CD8-positive, alpha-beta memory T cell (primary cell): ENCODE measurements at places on chromosomes 5 and 9.
A peak's percentile ranks its signal among the peaks of the same experiment; 100 is the strongest.

DNA sequence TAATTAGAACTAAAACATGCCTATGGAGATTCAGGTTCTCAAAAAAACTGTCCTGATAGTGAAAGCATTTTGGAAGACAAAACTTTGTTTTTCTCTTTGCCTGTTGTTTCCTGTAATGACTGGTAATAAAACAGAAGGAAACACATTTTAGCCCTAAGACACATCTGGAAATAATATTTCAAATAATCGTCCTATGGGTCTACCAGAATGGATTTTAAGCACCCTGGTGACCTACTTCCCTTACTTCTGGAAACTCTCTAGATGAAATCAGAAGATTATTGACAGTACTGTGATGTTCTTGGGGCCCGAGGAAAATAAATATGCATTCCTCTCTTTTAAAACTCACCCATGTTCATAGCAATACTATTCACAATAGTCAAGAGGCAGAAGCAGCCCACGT, 110.1 kb upstream of the TLE4 start:
- no peak overlapping the region for H3K4me3 ChIP-seq
- no peaks in the 10 kb centered on the region for H3K36me3 ChIP-seq
- H3K27me3 ChIP-seq: no peaks in the 10 kb centered on the region

- H3K27me3 ChIP-seq: no peaks in the 10 kb centered on the region
- DNase-seq: no peak
- H3K27ac ChIP-seq: no peak overlapping the region
- peaks cover 29% of the 10 kb centered on the region for H3K4me1 ChIP-seq
- no peaks in the 10 kb centered on the region for H3K36me3 ChIP-seq
Observed at GRCh38 chr9:78115073-78115472, 83.5 kb upstream of the GNAQ start.

- no peaks in the 10 kb centered on the region for H3K36me3 ChIP-seq
- no peaks in the 10 kb centered on the region for H3K4me1 ChIP-seq
- H3K27me3 ChIP-seq: no peaks in the 10 kb centered on the region
- no peak overlapping the region for H3K4me3 ChIP-seq
- DNase-seq: no peak
Observed at GRCh38 chr9:130212543-130213297, 40.5 kb downstream of the NCS1 start.

- no peak overlapping the region for H3K27ac ChIP-seq
- H3K36me3 ChIP-seq: no peaks in the 10 kb centered on the region
- no peak for DNase-seq
Observed at GRCh38 chr5:92594031-92594430, 987.0 kb downstream of the NR2F1-AS1 start.

DNA sequence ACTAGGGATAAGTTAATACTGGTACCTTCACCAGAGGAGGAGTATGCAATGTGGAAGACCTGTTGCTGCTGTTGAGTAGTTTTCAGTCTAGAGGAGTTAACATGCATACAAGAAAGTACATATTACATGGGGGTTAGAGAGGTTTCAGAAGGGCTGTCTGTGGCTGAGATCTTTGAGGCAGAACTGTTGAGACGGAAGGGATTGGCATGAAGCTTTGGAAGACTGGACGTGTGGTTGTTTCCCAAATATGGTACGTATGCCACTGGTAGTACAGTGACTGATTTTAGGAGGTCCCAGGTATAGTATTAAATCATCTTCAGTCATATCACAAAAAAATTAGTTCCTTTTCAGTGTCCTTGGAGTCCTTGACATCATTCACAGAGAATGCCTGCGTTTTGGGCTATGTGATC, 17.6 kb downstream of the TNFAIP8 start:
- no peak overlapping the region for H3K27ac ChIP-seq
- H3K36me3 ChIP-seq: no peaks in the 10 kb centered on the region
- no peak overlapping the region for H3K4me3 ChIP-seq
- DNase-seq: no peak
- no peaks in the 10 kb centered on the region for H3K27me3 ChIP-seq

- no peaks in the 10 kb centered on the region for H3K27me3 ChIP-seq
- H3K4me1 ChIP-seq: peaks cover 42% of the 10 kb centered on the region
Observed at GRCh38 chr9:136104916-136105315, 9.8 kb upstream of the NACC2 start.

- no peak for DNase-seq
- peaks cover 98% of the 10 kb centered on the region for H3K4me1 ChIP-seq
- H3K27me3 ChIP-seq: no peaks in the 10 kb centered on the region
- H3K36me3 ChIP-seq: peaks cover 16% of the 10 kb centered on the region
- no peak overlapping the region for H3K4me3 ChIP-seq
- peak overlapping the region; percentile 44 for H3K27ac ChIP-seq
Observed at GRCh38 chr9:89442981-89443814, 54.7 kb downstream of the SEMA4D start.

GRCh38 chr9:129109537-129109903, 1.1 kb downstream of the CRAT start:
- H3K27me3 ChIP-seq: no peaks in the 10 kb centered on the region
- no peak for DNase-seq
- H3K4me3 ChIP-seq: no peak overlapping the region
- no peaks in the 10 kb centered on the region for H3K36me3 ChIP-seq
- H3K27ac ChIP-seq: no peak overlapping the region

DNA sequence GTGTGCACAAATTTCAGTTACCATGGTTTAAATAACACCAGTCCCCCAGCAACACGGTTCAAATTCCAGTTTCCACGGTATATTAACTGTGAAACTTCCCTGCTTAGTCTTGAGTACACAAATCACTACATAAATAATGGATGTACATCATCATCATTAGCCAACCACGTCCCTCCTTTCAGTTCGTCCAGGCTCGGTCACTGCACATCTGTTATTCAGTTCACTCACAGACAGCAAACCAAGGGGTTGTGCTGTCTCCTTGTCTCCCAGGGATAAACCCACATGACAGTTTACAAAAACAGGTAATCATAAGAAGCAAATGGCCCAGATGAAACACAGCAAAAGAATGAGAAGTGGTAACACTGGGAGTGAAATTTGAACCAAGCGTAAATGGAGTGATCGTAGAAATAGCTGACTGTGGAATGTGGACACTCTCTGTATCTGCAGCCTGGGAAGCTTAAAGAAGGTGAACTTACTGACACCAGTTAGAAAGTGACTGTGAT, 61.0 kb upstream of the RAD23B start:
- no peak overlapping the region for H3K27ac ChIP-seq
- DNase-seq: no peak
- H3K4me1 ChIP-seq: no peaks in the 10 kb centered on the region
- H3K36me3 ChIP-seq: no peaks in the 10 kb centered on the region

- no peaks in the 10 kb centered on the region for H3K4me1 ChIP-seq
- DNase-seq: no peak
- no peaks in the 10 kb centered on the region for H3K27me3 ChIP-seq
- H3K36me3 ChIP-seq: no peaks in the 10 kb centered on the region
Observed at GRCh38 chr9:34540827-34541226, 18.0 kb upstream of the ENHO start.

GRCh38 chr9:119368681-119369581, at the start of gene BRINP1:
Gene BRINP1, minus strand, starts transcription at chr9:119369435. Its CDS starts 56,080 bp downstream, at chr9:119313355.
- H3K27ac ChIP-seq: no peak within 1 kb of the TSS
- no peaks in the 10 kb centered on the region for H3K36me3 ChIP-seq
- H3K4me3 ChIP-seq: no peak within 1 kb of the TSS
- no peak for DNase-seq

- no peak for DNase-seq
- no peak overlapping the region for H3K27ac ChIP-seq
- no peaks in the 10 kb centered on the region for H3K27me3 ChIP-seq
- H3K4me3 ChIP-seq: no peak overlapping the region
- H3K4me1 ChIP-seq: no peaks in the 10 kb centered on the region
Observed at GRCh38 chr5:177096162-177097015, 9.7 kb downstream of the FGFR4 start.

- H3K36me3 ChIP-seq: no peaks in the 10 kb centered on the region
- no peaks in the 10 kb centered on the region for H3K27me3 ChIP-seq
- H3K27ac ChIP-seq: peak overlapping the region; percentile 69
- H3K4me1 ChIP-seq: peaks cover 15% of the 10 kb centered on the region
- H3K4me3 ChIP-seq: no peak overlapping the region
- no peak for DNase-seq
Observed at GRCh38 chr5:177494346-177495195, 2.8 kb downstream of the PDLIM7 start.

DNA sequence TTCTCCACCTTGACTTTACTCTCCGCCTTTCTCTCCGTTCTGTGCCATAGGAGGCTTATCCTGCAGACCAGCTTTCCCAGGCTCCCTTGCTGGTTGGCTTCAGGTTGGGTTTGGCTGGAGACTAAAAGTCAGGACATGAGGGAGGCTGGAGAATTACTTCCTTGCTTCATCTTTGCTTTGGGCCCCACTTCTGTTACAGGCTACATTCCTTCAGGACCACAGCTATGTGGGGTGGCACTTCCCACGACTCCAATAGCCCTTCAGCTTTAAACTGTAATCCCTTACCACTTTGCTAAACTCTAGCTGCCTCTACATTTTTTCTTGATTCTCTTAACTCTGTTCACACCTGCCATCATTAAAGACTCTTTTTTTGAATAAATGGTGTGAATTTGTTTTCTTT, 186.7 kb upstream of the NR4A3 start:
- H3K36me3 ChIP-seq: no peaks in the 10 kb centered on the region
- no peak overlapping the region for H3K4me3 ChIP-seq
- H3K4me1 ChIP-seq: no peaks in the 10 kb centered on the region
- no peaks in the 10 kb centered on the region for H3K27me3 ChIP-seq
- DNase-seq: no peak

DNA sequence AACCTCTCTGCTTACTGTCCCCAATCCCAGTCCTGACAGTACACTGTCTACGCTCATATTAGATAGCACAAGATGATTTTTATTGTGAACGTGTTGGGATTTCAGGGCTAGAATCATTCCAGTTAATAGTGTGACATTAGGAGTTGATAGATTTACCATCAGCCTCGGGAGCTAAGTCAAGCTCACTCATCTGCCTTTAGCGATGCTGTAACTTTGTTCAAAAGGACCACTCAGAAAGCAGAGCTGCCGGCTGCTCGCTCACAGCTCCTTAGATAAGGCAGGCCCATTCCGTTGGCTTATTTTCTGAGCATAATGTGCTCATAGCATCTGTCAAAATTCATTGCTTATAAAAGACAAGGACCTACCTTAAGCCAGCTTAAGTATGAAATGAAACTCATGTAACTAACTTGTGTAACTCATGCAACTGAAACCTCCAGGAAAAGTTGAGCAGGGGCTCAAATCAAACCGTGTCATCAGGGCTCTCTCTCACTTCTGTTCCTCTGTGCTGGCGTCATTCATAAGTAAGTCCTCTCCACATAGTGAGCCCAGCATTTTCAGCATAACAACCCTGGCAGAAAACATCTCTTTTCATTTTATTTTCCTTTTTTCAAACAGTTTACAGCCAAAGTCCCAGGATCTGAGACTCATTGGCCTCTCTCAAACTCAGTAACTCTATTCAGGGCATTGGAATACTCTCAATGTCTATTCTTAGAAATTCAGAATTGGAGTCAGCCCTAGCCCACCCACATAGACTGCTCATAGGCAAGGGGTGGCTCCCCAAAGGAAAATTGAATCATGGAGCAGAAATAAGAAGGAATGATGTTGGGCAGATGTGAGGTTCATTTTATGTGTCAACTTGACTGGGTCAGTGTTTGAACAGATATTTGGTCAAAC, 208.8 kb downstream of the MAN2A1 start:
- no peak overlapping the region for H3K27ac ChIP-seq
- no peaks in the 10 kb centered on the region for H3K4me1 ChIP-seq
- no peak overlapping the region for H3K4me3 ChIP-seq
- no peaks in the 10 kb centered on the region for H3K36me3 ChIP-seq
- no peaks in the 10 kb centered on the region for H3K27me3 ChIP-seq

- no peaks in the 10 kb centered on the region for H3K27me3 ChIP-seq
- no peak overlapping the region for H3K27ac ChIP-seq
- H3K4me3 ChIP-seq: no peak overlapping the region
- DNase-seq: no peak
- H3K4me1 ChIP-seq: peaks cover 6% of the 10 kb centered on the region
- H3K36me3 ChIP-seq: no peaks in the 10 kb centered on the region
Observed at GRCh38 chr9:93587651-93588347, 11.4 kb downstream of the PHF2 start.

DNA sequence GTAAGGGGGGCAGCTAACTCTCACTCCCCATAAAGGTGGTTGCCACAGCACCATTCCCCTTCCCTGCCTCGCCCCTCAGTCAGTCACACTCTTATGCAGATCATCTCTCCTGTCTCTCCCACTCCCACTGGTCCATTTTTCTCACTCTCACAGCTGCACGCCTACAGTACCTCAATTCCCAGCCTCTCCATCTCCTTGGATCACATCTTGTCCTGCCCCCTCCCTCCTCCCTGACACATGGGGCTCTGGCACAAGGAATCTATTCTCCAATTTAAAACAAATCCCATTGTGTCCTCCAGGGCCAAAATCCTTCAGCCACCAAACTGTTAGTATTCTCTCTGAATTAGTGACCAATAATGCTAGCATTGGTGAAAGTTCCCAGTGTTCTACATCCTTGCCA, 114.4 kb downstream of the AUH start:
- no peak for DNase-seq
- no peak overlapping the region for H3K27ac ChIP-seq
- no peak overlapping the region for H3K4me3 ChIP-seq
- H3K4me1 ChIP-seq: peaks cover 5% of the 10 kb centered on the region
- H3K27me3 ChIP-seq: no peaks in the 10 kb centered on the region
- no peaks in the 10 kb centered on the region for H3K36me3 ChIP-seq

- H3K4me1 ChIP-seq: no peaks in the 10 kb centered on the region
- H3K27ac ChIP-seq: no peak overlapping the region
- no peak overlapping the region for H3K4me3 ChIP-seq
- H3K27me3 ChIP-seq: no peaks in the 10 kb centered on the region
- H3K36me3 ChIP-seq: no peaks in the 10 kb centered on the region
Observed at GRCh38 chr9:108836319-108836718, 19.5 kb downstream of the ACTL7B start.

DNA sequence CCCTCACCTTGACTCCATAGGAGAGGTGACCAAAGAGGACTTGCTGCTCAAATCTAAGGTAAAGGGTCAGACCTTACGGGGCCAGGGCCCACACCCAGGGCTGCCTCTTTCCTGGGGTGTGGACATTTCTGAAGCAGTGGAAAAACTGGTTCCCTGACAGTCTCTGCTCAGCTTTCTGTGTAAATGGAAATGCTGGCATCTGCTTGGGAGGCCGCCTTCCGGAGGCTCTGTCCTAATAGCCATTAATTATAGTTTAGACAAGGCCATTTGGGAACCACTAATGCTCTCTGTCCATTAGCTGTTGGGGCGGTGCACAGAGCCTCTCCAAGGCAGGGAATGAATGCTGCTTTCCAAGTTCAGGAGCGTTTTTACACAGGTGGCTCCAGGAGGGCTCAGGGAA, 17.3 kb downstream of the USP20 start:
- H3K36me3 ChIP-seq: peaks cover 84% of the 10 kb centered on the region
- H3K4me1 ChIP-seq: peaks cover 29% of the 10 kb centered on the region
- no peak overlapping the region for H3K27ac ChIP-seq
- H3K27me3 ChIP-seq: no peaks in the 10 kb centered on the region
- no peak overlapping the region for H3K4me3 ChIP-seq
- DNase-seq: no peak
